Stimulated activated CD4-positive, alpha-beta T cell treated with anti-CD3 and anti-CD28 coated beads, TNF-alpha, amount 100 ng/mL, for 1 hour (primary cell): ENCODE measurements at places on chromosomes 3 and 15.

- DNase-seq, result no peak
Measured at GRCh38 chr3:196889844-196890708, 22.4 kb downstream of the SENP5 start.

DNA sequence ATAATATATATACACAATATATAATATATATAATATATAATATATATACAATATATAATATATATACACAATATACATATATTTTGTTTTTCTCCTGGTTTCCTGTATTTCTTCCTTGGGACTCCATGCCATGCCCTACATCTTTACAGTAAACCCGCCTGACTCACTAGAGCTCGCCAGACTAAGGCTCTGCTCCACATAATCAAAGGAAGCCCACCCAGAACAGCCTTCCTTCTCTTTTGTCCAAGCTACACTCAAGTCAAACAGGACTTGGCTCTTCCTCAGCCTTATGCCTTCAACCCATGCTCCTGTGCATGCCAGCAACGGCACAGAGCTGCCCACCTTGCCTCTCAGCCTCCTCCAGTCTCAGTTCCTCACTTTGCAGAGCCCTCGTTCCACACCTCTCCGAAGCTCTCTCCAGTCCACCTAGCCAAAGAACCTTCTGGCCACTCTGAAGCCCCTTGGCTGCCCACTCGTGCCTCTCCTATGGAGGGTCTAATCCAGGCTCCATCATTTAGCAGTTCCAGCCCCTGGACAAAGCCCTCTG, 109.1 kb downstream of the RFTN1 start:
- DNase-seq, result no peak

DNA sequence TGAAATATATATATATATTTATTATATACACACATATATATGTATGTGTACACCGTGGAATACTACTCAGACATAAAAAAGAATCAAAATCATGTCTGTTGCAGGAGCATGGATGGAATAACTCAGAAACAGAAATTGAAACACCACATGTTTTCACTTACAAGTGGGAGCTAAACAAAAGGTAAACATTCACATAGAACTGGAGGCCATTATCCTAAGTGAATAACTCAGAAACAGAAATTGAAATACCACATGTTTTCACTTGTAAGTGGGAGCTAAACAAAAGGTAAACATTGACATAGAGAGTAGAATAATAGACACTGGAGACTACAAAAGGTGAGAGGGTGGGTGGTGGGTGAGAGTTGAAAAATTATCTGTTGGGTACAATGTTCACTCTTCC, 171.5 kb upstream of the GOLIM4 start:
- DNase-seq, result no peak

DNA sequence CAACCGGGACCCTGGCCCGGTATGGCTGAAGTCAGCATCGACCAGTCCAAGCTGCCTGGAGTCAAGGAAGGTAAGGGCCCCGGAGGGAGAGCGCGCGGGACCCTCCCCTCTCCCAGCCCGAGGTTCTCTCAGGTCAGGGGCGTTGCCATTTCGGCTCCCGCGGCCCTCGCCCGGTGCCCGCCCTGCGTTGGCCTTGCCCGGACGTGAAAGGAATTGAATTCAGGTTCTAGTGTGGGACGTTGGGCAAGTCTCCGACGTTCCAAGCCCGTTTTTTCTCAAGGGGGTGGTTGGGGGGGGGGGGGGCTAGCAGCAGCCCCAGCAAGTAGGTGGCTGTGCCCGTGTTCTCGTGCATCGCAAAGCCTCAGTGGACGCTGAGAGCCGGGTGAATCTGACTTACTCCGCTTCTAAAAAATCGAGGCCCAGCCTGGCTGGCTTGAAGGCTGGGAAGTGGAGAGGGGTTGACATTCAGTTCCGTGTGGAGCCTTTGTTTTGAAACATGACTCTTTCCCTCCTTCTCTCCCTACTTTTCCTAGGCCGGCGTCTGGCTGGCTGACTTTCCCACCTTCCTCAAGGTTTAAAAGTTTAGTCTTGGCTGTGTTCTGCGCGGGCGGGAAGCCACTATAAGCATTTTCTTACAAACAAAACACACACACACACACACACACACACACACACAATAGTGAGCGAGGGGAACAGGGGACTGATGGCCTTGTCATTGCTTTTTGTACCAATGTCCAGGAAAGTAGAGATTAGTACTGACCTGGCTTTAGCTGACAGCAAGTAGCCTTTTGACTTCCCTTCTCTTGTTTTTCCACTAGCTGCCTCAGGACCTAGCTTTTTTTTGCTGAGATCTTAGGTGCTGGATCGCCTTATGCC, at the start of gene UTS2B:
TSS of gene UTS2B (minus strand) at position 873 of the 876 bp plus-strand sequence. CDS start 48,337 bp downstream, outside the sequence.
- DNase-seq, result no peak

GRCh38 chr3:184602372-184603150, 41.0 kb downstream of the EPHB3 start:
- DNase-seq, result no peak

DNA sequence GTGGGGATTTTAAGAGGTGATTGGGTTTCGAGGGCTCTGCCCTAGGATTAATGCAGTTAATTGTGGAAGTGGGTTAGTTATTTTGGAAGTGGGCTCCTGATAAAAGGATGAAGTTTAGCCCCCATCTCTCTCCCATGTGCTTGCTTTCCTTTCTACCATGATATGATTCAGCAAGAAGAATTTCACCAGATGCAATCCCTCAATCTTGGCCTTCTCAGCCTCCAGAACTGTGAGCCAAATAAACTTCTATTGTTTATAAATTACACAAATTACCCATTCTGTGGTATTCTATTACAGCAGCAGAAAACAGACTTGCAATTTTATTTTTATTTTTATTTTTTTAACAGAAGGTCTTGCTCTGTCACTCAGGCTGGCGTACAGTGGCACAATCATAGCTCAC, 27.3 kb upstream of the UBE2E1 start:
- DNase-seq, result no peak

DNA sequence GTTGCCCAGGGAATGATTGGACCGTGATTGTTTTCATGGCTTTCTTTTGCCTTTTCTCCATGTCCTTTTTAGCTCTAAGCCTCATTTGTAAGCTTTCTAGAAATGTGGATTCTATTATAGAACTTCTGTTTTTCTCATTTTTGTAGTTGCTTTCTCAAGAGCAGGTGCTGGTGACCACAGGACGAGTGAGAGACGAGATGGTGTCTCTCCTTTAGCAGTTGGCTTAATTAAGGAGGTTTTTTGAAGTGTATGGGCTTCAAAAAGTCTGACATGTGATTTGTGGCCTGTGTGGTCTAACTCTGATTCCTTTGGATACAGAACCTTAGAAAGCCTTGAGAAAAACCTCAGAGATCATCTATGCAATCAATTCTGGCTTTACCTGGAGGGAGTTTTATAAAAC, 292.8 kb downstream of the LPP start:
- DNase-seq, result no peak

- DNase-seq, result no peak
Measured at GRCh38 chr3:133589503-133589902, 16.0 kb downstream of the CDV3 start.

DNA sequence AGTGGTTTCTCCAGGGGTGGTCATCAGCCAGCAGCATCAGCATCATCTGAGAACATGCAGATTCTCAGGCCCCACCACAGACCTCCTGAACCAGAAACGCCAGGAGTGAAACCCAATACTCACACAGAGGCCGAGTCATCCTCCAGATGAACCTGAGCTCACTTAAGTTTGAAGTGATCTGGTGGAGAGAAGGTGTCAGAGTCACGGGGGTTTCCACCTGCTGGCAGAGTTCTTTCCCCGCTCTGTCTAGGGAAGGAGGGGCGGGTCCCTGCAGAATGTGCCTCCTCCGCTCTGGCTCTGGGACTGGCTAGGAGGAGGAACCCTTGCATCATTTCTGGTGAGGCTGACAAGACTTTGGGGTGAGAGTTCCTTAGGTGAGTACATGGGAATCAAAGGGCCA, 13.3 kb upstream of the KIF23 start:
- no peak for DNase-seq

DNA sequence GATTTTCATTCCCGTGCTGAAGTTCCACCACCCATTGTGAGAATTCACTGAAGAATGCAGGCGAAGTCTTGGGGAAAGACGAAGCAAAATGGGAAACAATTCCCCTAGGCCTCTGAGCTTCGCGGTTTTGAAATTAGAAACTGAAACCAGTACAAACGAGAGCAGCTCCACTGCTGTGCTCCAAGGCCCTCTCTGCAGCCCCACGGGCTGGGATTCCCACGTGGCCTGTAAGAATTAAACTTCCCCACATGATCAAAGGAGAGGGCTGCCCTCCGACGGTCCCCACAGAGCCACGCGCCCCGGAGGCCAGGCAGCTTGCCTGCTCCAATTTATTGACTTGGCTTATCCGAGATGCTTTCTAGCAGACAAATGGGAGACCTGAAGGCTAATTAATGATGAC, 144.0 kb downstream of the GREM1 start:
- DNase-seq, result no peak

- DNase-seq, result no peak
Measured at GRCh38 chr3:14093831-14094230, 30.8 kb downstream of the CHCHD4 start.

GRCh38 chr15:69126054-69126469, 34.4 kb upstream of the GLCE start:
- no peak for DNase-seq

GRCh38 chr15:66877477-66878271, 175.6 kb downstream of the SMAD6 start:
- no peak for DNase-seq

- DNase-seq, result no peak
Measured at GRCh38 chr3:194962056-194962455, 276.4 kb downstream of the FAM43A start.

- no peak for DNase-seq
Measured at GRCh38 chr3:112604536-112604935, 36.4 kb downstream of the CCDC80 start.

GRCh38 chr3:44136421-44136820, 105.3 kb upstream of the TOPAZ1 start:
- no peak for DNase-seq

DNA sequence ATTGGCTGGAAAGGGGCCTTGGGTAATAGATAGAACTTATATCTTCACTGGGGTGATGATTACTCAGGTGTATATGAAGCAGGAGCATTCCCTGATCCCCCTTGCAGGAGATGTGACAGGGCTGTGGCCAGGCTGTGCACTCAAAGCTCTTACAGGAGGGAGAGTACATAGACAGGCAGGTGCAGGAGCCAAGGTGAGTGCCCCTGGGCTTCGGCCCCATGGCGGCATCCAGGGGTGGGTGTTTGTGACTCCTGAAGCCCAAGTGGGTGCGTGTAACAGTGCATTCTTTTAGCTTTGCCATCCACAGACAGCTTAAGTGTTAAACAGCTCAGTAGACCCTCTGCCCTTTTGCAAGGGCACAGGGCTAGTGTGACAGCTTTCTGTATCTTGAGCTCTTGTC, 236.6 kb upstream of the GPR149 start:
- no peak for DNase-seq

- no peak for DNase-seq
Measured at GRCh38 chr3:72791161-72791560, 57.1 kb downstream of the SHQ1 start.

GRCh38 chr3:126447456-126448106, 28.1 kb downstream of the ZXDC start:
- DNase-seq, result no peak

- no peak for DNase-seq
Measured at GRCh38 chr3:52456169-52456799, 880 bp downstream of the NISCH start.

DNA sequence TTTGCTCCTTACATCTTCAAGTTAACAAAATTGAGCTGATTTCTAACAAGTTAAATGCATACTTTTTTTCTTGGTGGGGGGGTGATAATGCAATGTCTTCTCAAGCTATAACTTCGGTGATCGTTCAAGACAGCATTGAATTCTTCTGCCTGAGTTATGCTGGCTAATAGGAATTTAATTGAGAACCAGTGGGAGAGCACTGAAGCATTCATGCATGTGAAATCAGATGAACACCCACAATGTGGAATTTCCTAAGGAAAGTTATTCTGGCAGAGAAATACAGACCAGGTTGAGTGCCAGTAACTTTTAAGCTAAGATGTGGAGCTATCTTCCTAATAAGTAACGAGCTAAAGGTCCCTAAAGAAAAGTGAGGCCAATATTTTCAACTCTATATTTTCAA, 3.0 kb downstream of the SPATA16 start:
- DNase-seq, result no peak

- DNase-seq, result no peak
Measured at GRCh38 chr3:193481436-193481835, 73.3 kb downstream of the ATP13A4 start.

GRCh38 chr3:158765518-158766205, 33.4 kb upstream of the RARRES1 start:
- DNase-seq, result no peak

DNA sequence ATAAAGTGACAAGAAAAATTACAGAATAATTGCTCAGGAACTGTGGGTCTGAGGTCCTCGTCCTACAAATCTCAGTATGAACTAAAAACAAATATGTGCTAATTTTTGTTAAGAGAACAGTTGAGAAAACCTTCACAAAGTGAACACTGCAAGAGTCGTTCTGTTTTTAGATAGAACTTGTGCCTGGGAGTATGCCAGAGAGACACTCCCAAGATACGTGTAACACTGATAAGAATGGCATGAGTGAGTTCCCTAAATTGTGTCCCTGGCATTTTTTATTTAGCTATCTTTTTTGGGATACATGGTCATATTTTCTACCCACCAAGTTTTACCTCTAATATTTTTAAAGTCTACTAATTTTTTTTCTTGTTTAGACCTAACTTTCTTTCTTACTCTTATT, 860.0 kb upstream of the NR2F2 start:
- DNase-seq, result no peak

GRCh38 chr3:114554731-114555130, 260.9 kb downstream of the TIGIT start:
- no peak for DNase-seq

- DNase-seq, result no peak
Measured at GRCh38 chr15:45732662-45733061, 97.8 kb downstream of the SQOR start.

GRCh38 chr3:52366527-52366926, 50.4 kb downstream of the DNAH1 start:
- no peak for DNase-seq

DNA sequence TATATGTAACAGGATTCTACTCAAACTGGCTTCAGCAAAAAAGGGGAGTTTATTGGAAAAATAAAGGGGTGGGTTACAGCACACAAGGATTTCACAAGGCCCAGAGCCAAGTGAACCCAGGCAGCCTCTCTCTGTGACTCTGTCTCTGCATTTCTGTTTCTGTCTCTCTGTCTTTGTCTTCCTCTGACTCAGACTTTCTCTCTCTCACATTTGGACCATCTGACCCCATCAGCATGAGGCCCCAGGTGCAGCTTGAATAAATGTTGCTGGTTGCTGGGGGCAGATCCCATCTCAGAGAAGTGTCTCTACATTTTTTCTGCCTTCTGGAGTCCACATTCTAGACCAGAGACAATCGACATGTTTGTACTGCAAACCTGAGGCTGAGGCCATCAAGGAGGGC, 45.0 kb downstream of the RPLP1 start:
- no peak for DNase-seq

- DNase-seq, result no peak
Measured at GRCh38 chr3:23865595-23866396, 51.0 kb downstream of the NKIRAS1 start.

GRCh38 chr3:40768536-40768935, 243.8 kb downstream of the ZNF621 start:
- no peak for DNase-seq
